ENCODE measurements at places on chromosomes 5 and 9. TPM values are rescaled to one million over a fixed set of nuclear protein-coding genes. Genes with fewer than 3 reads are reported as not detected.

GRCh38 chr5:115452536-115453235 is 91.9 kb downstream of the FEM1C start:
- DNase-seq = peak; percentile 59

DNA sequence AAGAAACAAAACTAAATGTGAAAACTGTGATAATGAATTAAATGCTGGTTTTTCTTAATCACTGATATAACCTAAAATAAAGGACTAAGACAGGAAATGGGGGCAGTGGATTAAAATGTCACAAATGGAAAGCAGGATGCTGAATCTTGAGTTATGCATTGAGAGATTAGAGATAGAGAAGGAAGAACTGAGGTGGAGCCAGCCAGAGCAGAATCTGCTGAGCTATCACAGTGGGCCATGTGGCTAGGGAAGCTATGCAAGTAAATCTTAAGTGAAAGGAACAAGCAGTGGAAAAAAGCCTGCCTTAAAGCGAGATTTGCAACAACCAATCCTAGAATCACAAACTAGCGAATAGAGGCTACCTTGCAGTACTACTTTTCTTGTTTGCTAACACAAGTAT is 188.5 kb upstream of the RASA1 start:
- DNase-seq = no peak

- peak; percentile 49 for DNase-seq
Observed at GRCh38 chr5:3594510-3595005, 1.1 kb upstream of the IRX1 start.

DNA sequence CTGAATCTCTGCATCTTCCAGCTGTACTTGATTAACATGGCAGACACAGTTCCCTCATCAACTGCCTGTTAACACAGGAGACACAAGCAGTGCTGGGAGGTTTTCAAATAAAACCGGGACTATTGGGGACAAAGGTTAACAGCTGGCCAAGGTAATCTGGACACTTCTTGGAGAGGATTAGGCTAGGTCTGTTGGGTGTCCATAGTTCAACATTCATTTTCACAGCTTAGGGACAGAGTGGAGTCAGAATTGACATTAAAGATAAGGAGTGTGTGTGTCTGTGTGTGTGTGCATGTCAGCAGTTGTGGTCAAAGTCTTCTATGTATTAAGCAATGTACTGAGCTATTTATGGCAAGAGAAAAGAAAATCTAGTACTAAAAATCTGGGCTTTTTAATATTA is 216.2 kb downstream of the MED10 start:
- DNase-seq = no peak

- peak; percentile 20 for DNase-seq
Observed at GRCh38 chr9:70340572-70340971, 73.9 kb downstream of the KLF9 start.

The PCDHGA4 gene
- 0.50 TPM for total RNA-seq

Measured in astrocyte (in vitro differentiated cells and primary cell).